Stimulated activated CD4-positive, alpha-beta T cell treated with anti-CD3 and anti-CD28 coated beads, TNF-alpha, amount 100 ng/mL, for 4 hours (primary cell): ENCODE measurements at places on chromosomes 4 and X.
A peak's percentile ranks its signal among the peaks of the same experiment; 100 is the strongest.

GRCh38 chr4:123976819-123977218 lies 580.2 kb downstream of the SPRY1 start:
- no peak for DNase-seq

- no peak for DNase-seq
Observed at GRCh38 chrX:112211459-112211858, 128.9 kb upstream of the TRPC5 start.

- DNase-seq, result no peak
Observed at GRCh38 chr4:78162821-78163220, 105.7 kb downstream of the FRAS1 start.

- DNase-seq, result no peak
Observed at GRCh38 chrX:17511556-17511955, 136.6 kb downstream of the NHS start.

DNA sequence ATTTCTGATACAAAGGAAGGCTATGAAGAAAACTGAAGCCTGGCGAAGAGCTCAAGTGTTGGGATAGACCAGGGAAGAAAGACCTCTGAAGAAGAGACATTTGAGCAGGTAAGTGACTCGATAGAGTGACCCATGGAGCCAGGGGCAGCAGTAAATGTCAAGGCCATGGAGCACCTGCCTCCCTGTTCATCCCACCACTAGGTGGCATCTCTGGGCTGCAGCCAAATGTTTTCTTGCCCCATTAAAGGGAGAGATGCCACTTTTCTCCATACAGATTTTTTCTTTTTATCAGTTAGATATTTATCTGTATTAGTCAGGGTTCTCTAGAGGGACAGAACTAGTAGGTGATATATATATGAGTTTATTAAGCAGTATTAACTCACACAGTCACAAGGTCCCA lies 4.9 kb upstream of the ZNF81 start:
- peak; percentile 23 for DNase-seq

GRCh38 chr4:123853651-123854050 lies 457.1 kb downstream of the SPRY1 start:
- DNase-seq, result no peak

GRCh38 chr4:22743290-22743689 lies 50.6 kb downstream of the GBA3 start:
- DNase-seq, result no peak

GRCh38 chr4:41750626-41751448 lies 2.3 kb upstream of the PHOX2B start:
- no peak for DNase-seq

GRCh38 chrX:108582151-108582550 lies 142.5 kb downstream of the COL4A5 start:
- no peak for DNase-seq

DNA sequence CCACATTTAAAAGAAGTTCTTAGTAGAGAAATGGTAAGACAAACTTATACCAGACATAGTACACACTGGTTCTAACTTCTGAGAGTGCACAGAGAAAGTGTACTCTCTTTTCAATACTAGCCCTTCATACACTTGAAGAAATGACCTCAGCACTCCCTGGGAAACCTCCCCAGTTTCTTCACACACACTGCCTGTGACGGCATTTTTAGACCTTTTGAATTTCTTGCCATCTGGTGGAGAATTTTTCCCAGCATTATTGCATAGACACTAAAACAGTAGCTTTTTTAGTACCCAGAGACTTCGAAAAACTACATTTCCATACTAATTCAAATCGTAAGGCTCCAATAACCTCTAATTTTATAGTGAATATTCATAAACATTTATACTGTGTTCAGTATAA lies 341.6 kb upstream of the MAOA start:
- no peak for DNase-seq

- DNase-seq, result peak; percentile 39
Observed at GRCh38 chrX:154051201-154051810, 31.6 kb upstream of the IRAK1 start.

GRCh38 chr4:2595436-2595835 lies 59.0 kb downstream of the FAM193A start:
- DNase-seq, result no peak
